Heart right ventricle (tissue), 16 donors: ENCODE measurements at places on chromosomes 7 and 10. TPM values are rescaled to one million over a fixed set of nuclear protein-coding genes. Genes with fewer than 3 reads are reported as not detected.

Gene KDM7A
- polyA plus RNA-seq, result 3.9 TPM

Gene CNTNAP2
- 0.07 TPM for polyA plus RNA-seq

Gene CTAGE4
- 0.03 TPM for polyA plus RNA-seq

Gene MYPN
- 67.2 TPM for polyA plus RNA-seq

Gene ANK3
- polyA plus RNA-seq, result 49.1 TPM
